Sigmoid colon (tissue), 7 donors: ENCODE measurements at places on chromosomes 11 and 22.

- DNase-seq: no peak
Measured at GRCh38 chr11:131302836-131303235, 67.6 kb upstream of the NTM start.

GRCh38 chr11:74018331-74019005 is 9.6 kb upstream of the UCP3 start:
- DNase-seq: peak; percentile 97

DNA sequence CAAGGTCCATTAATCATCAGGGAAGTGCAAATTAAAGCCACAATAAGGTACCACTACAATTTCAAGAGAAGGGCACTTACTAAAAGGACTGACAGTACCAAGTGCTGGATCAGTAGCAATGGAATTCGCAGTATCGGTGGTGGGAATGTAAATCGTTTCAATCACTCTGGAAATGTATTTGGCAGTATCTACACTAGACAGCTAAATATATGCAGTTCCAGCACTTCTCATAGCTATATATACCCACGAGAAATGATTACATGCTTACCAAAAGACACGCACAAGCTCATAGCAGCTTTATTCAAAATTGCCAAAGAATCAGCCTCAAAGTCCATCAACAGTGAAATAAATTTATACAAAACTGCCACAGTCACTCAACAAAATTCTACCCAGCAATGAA is 4.4 kb upstream of the ZNF280B start:
- DNase-seq: no peak

- peak; percentile 74 for DNase-seq
Measured at GRCh38 chr11:4626207-4627099, 10.8 kb upstream of the OR51D1 start.

GRCh38 chr22:26310616-26311015 is 118.4 kb upstream of the ASPHD2 start:
- no peak for DNase-seq

DNA sequence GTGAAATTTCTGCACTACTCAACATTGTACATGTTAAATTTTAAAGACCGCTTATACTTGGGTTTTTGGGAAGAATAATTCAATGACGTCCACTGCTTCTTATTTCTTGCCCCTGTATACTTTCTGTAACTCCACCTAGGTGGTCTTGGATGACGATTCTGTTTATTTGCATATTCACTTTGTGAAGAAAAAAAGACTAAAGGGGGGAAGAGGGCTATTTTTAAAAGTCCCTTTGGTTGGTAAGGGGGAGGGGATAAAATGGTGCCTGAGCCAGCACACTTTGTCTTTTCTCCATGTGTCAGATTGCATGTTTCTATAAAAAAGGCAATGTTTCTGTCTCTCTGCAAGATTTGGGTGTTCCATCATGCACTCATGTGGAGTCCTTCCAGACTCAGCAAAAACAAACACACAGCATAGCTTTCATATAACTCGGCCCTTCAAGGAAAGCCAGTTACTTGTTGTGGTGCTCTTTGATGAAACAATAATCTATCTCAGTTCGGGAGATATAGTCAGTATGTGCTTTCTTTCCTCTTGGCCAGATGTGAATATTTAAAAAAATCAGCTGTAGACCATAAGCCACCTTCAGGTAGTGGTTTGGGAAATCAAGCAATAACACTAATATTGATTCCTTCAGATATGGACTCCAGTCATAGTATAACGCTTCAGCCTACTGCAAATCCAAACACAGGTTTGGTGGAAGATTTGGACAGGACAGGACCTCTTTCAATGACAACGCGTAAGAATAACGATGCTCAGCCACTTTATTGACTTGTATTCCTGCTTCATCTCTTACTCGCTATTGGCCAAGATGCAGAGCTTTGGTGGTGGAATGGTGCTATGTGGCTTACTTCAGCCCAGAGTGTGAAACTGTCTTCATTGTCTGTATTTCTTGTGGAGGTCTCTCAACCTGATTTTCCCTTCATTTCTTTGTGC is 68.8 kb downstream of the CD44 start:
- DNase-seq: no peak

- no peak for DNase-seq
Measured at GRCh38 chr11:61390161-61390560, 2.2 kb upstream of the TMEM216 start.

DNA sequence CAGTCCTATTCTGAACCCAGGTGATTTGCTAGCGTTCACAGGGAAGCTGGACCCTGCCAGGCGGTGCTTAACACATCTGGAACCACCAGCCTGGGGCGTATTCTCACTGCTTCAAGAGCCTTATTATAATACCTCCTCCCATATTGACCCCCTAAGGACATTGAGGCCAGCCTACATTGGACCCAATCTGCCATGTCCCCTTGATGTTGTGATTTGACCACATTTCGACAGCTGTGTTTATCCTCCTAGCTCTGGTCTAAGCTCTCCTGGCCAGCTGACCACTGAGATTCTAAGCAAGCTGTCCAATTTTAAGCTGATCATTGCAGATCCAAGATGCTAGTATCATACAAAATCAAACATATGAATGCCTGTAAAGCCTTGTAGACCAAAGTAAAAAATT is 148.1 kb upstream of the BLID start:
- no peak for DNase-seq

DNA sequence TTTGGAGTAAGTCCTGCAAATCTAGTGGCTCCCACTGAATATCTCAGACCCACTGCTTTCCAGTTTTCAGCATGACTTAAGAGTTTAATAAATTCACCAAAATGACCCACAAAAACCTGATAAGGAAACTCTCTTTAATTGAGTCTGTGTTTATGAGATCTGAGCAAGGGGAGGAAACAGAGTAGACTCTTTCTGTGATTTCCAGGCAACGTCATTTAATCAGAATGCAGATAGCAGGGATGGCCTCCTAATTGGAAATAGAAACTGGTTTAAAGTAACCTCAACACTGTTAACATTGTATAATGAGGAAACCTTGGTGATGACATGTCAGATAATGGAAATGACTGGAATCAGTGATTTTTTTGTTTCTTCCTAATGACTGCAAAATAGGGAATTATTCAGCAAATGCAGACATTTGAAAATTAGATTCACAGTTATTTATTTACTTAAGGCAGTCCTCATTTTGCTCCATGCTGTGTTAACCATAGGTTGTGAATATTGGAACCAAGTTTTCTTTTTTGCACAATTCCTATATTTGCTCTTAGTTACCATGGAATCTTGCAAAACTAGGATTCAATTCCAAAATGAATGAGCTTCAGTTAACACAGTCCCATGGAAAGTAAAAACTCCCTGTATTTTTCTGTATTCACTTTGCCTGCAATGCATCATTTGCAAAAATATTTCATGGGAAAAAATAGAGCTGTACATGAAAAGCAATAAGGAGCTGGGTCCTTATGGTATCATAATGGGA is 1324.5 kb downstream of the LRRC4C start:
- no peak for DNase-seq

- DNase-seq: no peak
Measured at GRCh38 chr11:35029979-35030682, 108.8 kb upstream of the CD44 start.

DNA sequence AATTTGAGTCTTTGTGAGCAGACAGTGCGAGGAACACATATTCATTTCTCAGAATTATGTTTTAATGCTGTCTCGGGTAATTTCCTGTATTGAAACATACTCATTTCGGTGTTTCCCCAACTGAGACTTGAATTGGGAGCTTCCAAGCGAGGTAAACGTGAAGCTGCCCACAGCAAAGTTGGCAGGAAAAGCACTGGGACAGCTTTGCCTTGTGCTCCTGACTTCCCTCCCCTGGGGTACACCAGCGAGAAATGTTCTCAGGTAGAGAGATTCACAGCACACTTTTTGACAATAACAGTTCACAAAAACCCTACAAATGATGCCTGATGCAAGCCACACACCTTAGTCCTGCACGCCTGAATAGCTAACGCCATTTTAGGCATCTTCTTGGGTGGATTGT is 3.1 kb downstream of the HTR3B start:
- DNase-seq: no peak
